EL (cell line): ENCODE measurements at places on chromosomes 1 and 21.

DNA sequence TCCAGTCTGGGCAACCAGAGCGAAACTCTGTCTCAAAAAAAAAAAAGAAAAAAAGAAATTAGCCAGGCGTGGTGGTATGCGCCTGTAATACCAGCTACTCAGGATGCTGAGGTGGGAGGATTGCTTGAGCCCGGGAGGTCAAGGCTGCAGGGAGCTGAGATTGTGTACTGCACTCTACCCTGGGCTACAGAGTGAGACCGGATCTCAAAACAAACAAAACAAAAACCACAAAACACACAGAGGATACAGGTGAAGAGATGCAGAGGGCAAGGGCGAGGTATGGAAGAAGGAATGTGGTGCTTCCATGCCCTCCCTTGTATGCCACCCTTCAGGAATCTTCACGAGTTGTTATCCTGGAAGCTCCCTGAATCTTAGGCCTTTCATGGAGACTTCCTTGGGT lies 68.5 kb downstream of the NDUFS5 start:
- no peak for DNase-seq

DNA sequence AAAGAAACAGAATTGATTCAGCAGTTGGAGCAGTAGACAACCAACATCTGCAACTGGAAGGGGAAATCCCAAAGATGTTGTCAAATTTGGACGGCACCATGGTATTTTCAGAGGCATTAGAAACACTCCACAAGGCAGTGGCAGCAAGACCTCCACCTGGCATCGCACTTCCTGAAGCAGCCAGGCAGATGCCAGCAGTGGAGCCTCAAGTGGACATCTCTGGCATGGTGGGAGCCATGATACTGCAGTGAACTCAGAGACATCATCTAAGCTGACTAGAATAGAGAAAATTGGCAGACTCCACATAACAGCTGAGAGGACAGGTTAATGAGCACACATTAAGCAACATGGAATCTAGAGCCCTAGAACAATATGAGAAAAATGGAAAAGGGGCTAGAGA lies 33.9 kb upstream of the RGS8 start:
- DNase-seq, result no peak

DNA sequence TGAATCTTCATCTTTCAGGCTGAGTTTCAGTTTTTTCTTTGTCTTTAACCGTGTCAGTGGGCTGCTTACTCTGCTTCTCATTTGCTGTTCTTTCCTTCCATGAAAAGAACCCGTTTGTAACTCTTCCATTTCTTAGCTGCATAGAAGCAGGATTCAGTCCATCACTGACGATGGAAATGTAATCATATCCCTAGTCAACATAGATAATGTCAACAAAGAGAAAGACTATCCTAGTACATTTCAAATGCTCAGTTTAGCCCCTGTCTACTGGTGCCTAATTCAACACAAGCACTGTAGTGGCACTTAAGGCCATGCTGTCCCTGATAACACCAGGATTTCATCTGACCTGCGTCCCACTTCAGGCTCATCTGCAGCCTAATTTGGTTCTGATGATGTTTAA lies 376 bp downstream of the GBP1 start:
- peak; percentile 22 for DNase-seq

DNA sequence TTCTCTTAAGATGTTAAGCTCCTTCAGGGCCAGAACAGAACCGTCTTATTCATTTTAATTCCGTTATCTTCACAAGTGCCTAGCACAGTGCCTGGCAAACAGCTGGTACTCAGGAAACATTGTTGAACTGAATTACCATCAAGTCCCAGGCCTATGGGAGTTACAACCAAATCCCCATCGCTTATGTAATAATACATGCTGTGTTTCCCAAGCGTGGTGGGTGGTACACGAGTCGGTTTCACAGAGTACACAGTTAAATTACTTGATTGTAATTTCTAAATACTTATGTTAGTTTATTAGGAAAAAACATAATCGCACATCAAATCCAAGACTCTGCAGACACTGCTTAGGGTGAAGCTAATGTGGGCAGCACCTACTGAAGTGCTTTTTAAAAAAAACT lies 1.0 kb downstream of the ANGEL2 start:
- DNase-seq, result peak; percentile 10

- peak; percentile 81 for DNase-seq
These were observed 11.5 kb upstream of the PLA2G5 start for GRCh38 chr1:20058531-20058930.

DNA sequence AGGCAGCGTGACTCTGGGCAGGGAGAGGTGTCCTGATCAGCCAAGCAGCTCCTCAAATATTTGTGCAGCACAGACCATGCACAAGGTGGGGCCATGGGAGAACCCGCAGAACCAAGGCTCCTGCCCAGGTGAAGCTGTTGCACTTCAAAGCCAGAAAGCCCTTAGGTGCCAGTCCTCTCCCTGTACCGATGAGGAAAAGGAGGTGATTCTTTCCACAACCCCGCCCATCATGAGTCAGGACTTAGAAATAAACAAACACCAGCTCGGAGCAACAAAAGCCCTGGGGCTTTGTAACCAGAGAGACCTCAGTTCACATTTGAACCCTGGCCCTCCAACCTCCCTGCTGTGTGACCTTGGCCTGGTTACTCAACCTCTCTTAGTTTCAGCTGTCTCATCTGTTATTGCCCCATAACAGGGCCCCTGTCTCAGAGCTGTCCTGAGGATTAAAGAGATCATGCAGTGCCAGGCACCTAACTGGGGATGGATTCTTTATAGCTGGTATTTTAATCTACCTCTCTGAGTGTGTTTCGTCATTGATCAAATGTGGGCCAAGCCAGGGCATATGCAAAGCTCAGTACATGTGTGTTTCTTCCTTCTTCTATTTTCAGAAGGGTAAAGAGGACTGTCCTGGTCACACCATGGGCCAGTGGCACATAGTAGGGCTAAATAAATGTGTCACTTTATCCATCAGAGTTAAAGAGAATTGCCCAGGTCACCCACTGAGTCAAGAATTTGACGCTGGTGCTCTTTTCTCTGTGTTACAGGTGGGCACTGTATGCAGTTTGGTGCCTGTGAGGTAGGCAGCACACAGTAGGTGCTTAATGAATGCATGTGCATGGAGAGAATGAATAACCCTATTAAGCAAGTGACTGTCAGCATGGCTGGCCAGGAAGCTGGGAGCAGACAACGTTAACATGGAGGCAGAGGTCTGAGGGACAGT lies 1.4 kb downstream of the LDLRAD1 start:
- DNase-seq, result peak; percentile 50

DNA sequence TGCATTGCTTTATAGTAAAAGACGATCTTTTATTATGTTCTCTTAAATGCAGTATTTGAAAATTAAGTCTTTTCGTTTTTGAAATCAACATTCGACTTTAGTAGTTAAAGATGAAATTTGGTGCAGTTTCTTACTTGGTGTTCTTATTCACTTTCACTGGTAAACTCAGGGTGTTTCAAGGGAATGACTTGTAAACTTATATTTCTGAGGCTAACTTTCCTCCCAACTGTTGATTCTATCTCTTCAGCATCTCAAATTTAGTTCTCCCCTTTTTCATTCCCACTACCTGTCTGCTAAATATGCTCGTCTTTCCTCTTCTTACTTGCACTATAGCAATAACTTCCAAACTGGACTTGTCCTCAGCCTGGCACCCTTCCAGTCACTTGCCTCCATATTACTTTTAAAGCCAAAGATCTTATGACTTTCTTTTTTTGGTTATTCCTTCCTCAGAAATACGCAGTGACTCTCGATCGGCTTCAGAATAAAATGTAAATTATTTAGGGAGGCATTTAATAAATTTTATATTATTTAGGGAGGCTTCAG lies 988 bp downstream of the SLC35A3 start:
- peak; percentile 17 for DNase-seq

DNA sequence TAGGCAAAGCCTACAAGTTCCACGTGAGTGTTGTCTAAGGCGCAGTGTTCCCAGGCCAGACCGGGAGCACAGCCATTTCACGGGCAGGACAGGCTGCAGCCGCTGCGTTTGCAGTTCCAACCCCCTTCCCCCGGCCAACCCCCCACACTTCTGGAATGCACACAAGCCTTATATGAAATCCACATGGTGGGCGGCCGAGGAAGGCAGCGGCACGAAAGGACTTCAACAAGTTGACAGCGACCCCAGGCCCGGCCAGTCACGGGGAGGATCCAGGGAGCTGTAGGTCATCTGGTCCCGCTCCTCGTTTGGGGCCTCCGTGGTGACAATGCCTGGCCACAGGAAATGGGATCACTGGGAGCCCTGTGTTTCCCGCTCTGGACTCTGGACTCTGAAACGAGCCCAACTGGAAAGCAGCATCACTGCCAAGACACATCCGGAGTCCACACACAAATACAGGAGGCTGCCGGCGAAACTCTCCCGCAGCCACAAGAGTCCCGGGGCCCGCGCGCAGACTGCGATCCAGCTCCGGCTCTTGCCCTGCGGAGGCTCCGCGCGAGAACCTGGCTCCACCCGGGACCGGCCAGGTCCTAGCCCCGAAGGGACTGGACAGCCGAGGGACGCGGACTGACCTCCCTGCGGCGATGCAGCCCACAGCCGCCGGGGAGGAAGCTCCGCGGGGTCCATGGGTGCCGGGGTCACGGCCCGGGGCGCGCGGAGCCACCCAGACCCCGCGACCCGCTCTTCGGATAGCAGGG lies 794 bp downstream of the NID1 start:
- peak; percentile 75 for DNase-seq

- DNase-seq, result no peak
These were observed 133.3 kb downstream of the PGBD5 start for GRCh38 chr1:230292689-230293389.

- DNase-seq, result peak; percentile 29
These were observed 23.1 kb downstream of the DYRK3 start for GRCh38 chr1:206658264-206658980.

GRCh38 chr1:156905651-156906050 lies 12.1 kb downstream of the PEAR1 start:
- DNase-seq, result no peak

DNA sequence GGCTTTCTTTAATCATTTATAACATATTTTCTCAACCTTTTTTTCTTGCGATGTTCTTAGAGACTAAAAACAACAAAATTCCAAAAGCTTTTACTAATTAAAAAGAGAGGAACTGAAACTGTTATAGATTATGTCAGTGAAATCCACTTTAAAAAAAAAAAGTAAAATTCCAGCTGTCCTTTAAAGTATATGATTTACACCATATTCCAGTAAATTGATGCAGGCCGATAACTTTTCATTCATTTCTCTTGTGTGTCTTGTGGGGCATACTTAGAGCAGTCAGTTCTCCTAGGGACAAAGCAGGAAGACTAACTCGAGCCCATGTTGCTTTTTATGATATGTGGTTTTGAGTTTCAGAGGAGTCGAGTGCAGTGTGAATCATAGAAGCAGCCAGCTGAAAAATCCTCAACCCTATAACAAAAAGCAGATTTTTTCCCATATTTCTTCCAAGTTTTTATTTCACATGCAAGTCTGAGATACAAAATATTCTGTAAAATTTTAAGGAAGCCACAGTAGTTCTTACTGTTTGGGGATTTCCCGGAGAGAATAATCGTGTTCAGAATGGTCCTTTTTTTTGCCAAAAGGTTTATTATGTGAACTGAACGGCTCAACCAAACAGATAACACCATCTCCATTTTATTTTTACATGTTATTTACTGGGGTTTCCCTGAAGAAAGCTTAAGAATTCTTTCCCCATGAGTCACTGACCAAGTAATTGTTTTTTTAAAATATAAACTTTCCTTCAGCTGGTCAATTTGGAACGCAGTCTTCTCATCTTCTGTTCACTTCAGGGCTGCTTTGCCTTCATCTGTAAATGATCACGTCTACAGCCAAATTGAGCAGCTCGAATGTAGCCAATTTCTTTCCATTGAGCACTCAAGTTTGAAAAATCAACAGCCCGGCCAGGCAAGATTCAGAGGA lies 77.0 kb upstream of the C1orf105 start:
- DNase-seq, result peak; percentile 86

DNA sequence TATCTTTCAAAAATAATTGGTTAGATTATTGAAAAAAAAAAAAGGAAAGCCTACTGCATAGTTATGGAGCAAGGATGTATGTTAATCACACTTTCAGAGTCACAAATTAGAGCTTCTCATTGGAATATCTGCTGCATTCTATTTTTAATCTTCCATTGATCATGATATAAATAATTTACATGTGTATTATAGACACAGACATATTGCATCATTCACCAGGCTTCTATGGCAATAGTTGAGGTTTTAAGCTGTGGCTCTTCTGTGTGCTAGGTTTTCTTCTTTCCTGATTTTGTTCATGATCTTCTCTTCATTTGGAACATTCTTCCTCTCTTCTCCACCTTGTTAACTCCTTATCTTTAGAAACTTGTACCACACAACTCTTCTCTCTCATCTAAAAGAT lies 123.2 kb upstream of the HMCN1 start:
- no peak for DNase-seq

GRCh38 chr1:89833183-89834082 lies 12.6 kb downstream of the LRRC8D start:
- DNase-seq, result no peak

DNA sequence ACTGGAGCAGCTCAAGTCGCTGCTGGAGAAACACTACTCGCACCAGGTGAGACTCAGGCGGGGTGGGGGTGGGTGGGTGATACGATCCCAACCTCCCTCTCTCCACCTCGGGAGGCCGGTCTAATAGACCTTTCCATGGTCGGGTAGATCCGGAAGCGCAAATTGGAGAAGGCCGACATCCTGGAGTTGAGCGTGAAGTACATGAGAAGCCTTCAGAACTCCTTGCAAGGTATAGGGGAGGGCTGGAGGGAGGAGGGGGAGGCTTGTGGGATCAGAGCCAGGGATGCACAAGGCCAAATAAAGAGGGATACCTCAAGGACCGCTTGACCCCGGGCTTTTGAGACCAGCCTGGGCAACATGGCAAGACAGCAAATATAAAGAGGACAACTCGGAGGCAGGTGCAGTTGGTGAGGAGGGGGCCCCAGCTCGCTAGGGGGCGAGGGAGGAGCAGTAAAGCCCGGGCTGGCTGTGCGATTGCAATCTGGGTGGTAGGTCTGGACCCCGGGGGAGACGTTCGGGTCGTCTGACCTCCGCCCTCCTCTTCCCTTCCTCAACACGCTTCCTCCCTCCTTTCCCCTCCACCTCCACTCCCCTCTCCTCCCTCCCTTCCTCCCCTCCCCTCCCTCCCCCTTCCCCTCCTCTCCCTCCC lies 546 bp downstream of the HES3 start:
- no peak for DNase-seq

DNA sequence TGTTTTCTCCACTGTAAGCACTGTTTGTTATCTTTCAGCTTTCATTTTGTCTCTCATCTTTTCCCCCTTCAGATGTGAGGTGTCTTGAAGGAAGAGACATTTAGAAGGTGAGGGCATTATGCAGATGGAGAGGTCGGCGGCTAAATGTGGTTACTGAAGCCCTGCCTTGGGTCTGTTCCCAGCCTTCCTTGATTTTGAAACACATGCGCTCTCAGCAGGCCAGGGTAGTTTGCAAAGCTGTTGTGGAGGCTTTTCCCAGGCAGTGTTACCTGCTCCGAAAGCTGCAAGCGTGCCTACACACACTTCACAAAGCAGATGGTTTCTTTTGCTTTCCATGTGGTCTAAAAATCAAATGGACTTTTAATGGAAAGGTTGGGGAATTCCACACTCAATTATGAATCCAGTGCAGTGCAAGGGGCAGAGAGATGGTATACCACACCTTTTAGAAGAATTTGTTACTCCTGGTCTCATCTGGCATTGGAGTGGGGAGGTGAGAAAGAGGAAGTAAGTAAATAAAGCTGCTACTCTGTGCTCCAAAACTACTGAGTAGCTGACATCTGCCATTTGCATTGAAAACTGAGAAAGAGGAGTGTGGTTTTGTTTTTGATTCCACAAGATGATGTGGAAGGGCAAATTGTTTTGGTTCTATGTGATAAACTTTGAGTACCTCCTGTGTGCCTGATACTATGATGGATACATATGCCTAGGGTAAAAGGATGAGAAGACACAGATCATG lies 91.9 kb downstream of the NFIA start:
- no peak for DNase-seq
